ENCODE measurements at places on chromosomes 7 and 10.

DNA sequence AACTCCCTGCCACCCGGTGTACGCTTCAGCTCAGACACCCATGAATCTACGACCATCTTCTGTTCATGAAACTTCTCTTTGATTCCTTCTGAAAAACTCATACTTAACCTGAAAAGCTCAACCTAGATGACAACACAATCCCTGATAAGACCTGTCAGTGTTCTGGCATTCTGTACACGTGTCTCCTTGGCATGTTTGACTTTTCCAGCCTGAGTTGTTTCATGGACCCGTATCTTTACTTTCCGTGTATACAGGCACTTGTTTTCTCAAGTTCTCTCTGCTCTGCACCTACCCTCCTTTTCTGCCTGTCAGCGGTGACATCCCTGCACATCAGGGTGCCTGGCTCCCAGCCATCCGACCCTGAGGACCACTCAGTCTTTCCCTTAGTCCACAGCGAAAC, 103.3 kb downstream of the LARP4B start:
- DNase-seq, result no peak

DNA sequence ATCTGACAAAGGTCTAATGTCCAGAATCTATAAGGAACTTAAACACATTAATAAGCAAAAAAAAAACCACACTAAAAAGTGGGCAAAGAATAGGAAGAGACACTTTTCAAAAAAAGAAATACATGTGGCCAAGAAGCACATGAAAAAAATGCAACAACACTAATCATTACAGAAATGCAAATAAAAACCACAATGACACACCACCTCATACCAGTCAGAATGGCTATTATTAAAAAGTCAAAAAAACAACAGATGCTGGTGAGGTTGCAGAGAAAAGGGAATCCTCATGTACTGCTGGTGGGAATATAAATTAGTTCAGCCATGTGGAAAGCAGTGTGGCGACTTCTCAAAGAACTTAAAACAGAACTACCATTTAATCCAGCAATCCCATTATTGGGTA, 119.0 kb downstream of the LMBR1 start:
- no peak for DNase-seq

DNA sequence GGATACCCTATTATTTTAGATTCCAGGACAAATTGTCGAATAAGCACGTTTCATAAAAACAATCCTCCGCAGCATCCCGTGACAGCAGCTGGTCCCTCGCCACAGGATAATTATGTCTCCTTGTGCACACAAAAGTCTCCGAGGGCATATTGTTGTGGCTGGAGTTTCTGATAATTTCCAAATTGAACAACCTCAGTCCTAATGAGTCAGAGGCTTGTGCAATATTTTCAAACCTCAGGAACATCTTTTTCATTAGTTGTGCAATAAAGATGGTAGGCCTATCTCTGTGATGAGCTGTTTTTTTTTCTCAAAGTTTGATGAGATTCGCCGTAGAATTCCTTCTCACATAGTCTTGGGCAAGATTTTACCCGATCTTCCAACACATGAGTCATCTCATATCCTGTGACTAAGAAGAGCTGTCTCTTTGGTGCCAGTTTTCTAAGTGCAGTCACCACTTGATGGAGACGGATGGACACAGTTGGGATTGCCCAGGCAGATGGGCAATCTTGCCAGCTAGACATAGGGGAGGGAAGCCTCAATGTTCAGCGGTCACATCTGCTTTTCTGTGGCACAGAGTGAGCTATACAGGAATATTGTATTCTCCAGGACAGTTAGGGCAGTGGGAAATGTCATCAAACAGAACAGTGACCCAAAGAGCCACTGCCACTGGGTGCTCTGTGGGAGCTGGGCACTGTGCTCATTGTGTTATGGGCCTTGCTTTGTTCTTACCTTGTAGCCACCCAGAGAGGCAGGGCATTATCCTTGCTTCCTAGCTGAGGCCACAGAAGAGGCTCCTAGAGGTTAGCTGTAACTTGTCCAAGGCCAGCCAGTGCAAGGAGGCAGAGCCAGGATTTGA, 7.8 kb downstream of the HTRA1 start:
- DNase-seq, result peak; percentile 28

GRCh38 chr10:86188796-86189558, 177.6 kb downstream of the GRID1 start:
- peak; percentile 55 for DNase-seq

DNA sequence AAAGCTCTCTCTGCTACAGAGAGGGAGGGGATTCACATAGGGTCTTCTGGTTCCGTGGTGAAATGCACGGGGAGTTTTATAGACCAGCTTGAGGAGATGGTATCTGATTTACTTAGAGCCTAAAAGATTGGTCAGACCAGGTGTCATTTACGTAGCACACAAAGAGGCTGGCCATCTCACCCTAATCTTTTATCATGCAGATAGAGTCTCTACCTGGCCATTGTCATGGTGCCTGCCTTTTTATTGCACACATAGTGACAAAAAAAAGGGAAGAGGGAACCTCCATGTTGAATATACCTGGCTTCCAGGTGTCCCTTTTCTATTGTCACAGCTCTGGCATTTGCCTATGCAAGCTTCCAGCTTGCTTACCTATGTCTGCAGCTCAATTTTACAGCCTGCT, 1456.1 kb downstream of the GATA3 start:
- no peak for DNase-seq

- DNase-seq, result no peak
Measured at GRCh38 chr10:13450069-13450468, 78.7 kb downstream of the BEND7 start.

- no peak for DNase-seq
Measured at GRCh38 chr7:12706900-12707536, 19.6 kb downstream of the ARL4A start.

DNA sequence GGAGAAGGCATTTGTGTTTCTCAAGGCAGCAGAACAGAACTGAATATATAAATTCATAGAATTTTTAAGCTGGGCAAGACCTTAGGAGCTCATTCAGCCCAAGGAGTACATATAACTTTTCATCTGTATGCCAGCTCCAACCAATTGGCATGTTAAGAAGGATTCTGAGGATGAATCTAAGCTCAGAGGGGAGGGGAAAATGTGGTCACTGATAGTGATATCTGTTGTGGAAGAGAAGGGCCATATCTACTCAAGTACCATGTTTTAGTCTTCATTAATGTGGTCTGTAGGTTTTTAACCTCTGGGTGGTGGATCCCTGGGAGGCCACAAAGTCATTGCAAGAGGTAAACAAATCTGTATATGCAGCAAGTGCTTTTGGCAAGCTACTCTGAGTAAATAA, 6.4 kb downstream of the CALD1 start:
- DNase-seq, result no peak

DNA sequence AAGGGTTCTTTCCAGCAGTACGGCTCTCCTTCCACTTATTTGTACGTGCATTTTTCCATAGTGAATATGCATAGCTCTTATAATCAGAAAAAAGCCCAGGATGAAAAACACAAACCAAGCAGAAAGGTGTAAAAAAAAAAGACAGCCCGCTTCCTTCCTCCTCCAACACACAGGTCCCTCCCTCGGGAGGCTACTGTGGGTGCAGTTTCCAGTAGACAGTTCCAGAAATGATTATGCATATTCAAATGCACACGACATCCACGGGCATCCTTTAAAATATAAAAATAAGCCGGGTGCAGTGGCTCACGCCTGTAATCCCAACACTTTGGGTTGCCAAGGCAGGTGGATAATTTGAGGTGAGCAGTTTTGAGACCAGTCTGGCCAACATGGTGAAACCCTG, 59.9 kb downstream of the TNRC18 start:
- DNase-seq, result no peak

GRCh38 chr7:155807789-155808548, 4.3 kb downstream of the SHH start:
- peak; percentile 64 for DNase-seq

- DNase-seq, result no peak
Measured at GRCh38 chr10:100020142-100020885, 10.6 kb upstream of the DNMBP start.

- no peak for DNase-seq
Measured at GRCh38 chr10:133466683-133467275, 13.0 kb downstream of the SCART1 start.

DNA sequence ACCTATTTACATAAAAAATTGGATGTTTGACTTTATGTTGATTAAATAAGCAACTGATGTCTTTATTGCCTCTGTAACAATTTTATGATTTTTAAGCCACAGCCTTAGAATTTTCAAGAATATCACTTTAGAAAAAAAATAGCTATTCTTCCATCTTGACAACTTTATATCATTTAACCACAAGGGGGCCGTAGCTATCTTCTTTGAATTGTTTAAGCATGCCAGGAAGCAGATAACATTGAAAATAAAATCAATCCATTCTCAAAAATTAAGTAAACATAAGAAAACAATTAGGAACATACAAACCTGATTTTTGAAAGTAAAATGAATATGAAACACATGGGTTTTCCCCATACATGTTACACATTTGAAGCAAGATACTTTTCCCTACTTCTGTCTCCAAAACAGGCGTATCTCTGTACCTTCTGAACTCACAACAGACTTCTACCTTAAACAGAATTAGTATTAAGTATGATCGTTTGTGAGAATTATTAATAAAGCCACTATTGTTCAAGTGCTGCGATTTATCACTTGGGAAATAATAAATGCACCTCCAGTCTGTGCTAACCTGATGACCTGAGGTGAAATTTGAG, 209.0 kb downstream of the CACNA2D1 start:
- DNase-seq, result no peak

DNA sequence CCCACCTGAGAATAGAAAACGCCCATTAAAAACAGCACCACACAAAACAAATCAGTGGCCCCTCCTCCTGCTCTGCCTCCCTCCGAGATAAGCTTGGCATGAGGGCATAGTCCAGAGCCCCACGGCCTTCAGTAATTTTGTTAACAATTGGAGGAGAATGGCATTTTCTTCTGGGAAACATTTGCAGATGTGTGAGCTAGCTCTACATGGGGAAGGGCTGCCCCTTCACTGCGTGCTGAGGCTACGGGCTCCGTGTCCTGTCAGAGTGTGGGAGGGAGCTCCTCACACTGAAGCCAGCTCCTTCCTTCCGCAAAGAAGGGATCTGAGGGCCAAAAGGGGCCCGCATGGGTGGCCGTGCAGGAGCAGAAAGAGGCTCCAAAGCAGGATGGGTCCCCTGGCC, 15.2 kb downstream of the GRK5 start:
- DNase-seq, result no peak

DNA sequence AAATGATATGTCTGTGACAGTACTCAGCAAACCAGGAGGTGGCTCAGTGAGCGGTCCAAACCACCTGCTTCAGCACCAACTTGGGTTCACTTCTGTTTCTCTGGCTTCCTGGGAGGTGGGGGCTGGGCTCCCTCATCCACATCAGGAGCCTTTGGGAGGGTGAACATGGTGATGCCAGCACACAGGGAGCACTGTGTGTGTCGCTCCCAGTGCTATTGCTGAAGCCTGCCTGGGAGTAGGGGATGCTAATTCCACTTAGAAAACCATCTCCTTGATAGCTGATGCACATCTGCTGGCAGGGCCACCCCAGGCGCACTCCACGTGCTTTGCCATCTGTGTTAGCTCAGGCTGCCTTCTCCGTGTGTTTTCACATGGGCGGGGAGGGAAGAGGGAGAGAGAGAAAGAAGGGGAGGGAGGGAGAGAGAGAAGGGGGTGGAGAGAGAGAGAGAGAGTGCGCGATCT, 58.0 kb downstream of the RAMP3 start:
- DNase-seq, result no peak

- DNase-seq, result no peak
Measured at GRCh38 chr7:18212308-18212707, 184.7 kb upstream of the PRPS1L1 start.

DNA sequence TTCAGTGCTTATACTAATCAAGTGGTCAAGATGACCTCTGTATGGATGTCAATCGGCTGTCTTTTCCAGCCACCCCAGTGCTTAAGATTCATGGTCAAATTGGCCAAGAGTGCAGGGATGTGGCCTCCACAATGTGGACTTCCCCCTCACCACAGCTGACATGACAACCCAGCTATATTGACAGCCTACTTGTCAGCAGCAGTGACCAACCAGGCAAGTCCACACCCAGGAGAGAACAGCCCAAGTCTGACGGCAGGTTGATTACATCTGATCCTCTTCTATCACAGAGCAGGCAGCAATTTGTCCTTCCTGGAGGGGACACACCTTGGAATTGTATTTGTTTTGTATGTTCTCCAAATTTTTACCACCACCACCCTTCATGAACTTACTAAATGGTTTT, 8.2 kb upstream of the ERVW-1 start:
- no peak for DNase-seq

DNA sequence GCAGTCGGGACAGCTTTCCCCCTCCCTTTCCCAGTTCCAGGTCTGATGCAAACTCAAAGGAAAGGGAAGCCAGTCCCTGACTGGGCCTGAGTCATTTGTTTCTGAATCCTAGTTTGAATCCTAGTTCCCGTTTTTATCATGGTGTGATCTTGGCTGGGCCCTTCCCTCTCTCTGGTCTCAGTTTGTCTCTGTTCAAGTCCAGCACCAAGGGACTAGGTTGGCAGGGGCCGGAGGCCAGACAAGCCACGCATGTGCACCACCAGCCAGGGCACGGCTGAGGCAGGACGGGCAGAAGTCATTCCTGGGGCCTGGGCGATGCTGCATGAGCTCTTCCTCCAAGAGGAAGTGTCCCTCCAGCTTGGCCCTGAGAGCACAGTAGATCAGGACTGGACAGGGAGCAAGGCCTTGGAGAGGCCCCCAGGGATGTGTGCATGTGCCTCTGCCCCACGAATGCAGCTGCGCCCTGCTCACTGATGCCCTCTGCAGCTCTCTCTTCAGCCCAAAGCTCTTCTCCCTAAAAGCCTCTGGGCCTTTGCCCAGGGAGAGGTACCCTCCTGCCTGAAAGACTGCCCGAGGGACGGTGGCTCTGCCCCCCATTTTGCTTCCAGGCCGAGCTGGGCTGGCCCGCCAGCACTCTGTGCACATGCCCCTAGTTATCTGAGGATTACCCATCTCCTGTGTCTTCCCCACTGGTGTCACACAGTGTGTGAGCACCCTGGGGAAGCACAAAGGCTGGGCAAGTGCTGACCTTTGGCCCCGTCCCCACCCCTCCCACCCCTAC, 86.7 kb downstream of the ZMIZ1 start:
- peak; percentile 86 for DNase-seq

- peak; percentile 86 for DNase-seq
Measured at GRCh38 chr7:73811760-73812168, 19.0 kb upstream of the CLDN4 start.

DNA sequence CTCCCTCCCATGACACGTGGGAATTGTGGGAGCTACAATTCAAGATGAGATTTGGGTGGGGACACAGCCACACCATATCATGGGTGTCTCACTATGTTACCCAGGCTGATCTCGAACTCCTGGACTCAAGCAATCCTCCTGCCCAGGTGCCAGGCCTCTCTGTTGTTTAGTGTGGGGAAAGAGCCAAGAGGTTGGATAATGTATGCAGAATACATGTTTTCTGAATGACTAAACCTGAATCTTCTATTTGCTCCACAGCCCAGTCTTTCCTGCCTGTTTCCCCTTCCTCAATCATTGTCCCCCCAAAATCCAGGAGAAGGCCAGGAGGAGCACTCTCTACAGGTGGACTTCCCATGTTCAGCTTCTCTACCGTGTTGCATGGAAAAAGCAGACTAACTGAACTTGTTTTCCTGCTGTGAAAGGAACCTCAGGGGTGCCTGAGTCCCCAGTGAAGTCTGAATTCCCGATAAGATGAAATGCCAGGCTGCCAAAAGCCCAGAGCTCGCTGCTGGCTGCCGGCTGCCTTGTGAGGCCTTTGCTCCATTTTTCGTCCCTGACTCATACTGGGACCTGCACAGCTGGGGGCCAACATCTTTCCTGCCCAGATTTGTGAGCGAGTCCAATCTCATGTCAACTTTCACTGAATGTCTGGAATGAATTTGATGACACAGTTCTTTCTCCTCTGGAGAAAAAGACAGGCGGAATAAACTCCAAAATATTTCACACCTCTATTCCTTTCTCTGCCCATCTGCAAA, 588.0 kb downstream of the CALN1 start:
- no peak for DNase-seq
